Right renal pelvis (tissue), 4 donors: ENCODE measurements at places on chromosomes 3 and 15.
A peak's percentile ranks its signal among the peaks of the same experiment; 100 is the strongest.

DNA sequence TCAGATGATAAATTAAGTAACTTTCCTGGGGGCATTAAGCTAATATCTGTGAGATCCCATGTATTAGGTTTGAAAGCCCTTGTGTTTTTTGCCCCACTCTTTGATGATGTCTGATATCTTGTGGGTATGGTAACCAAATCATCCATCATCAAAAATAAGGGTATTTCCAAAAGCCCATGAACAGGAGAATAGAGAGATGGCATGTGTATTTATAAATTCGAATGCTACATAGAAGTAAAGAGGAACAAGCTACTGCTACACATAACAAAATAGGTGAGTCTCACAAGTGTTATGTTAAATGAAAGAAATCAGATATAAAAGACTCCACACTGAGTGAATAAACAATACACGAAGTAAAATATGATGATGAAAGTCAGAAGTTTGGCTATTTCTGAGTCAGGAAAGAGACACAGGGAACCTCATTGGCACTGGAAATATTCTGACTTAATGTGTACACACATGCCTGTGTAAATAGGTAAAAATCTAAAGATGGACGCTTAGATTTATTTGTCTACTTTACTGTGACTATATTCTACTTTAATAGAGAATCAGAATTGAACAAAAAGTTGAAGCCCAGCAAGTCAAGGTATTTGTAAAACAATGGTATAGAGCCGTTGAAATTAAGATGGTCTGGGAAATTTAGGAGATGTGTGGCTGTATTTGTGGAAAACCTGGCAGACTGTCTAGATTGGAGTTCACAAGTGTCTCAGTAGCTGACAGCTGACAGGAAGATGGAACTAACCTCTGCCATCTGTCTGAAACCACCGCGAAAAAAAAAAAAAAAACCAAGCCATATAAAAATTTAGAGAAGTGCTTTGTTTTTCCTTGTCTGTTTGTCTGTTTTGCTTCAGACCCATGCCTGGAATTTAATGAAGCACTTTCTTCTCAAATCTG lies 111.0 kb upstream of the TGFBR2 start:
- no peak for DNase-seq

DNA sequence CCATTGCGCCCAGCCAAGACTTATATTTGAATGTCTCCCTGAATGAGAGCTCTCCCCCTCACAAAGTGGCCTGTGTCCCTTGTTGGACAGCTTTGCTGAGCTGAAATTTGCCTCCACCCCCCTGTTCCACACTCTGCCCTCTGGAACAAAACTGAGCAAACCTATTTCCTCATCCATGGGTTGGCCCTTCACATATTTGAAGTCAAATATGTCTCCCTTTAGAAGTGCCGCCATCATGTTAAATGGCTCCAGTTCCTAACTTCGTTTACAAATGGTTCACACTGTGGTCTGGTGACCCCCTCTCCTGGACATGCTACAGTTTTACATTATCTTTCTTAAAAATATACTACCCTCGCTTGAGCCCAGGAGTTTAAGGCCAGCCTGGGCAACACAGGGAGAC lies 4.6 kb downstream of the PLIN1 start:
- no peak for DNase-seq

DNA sequence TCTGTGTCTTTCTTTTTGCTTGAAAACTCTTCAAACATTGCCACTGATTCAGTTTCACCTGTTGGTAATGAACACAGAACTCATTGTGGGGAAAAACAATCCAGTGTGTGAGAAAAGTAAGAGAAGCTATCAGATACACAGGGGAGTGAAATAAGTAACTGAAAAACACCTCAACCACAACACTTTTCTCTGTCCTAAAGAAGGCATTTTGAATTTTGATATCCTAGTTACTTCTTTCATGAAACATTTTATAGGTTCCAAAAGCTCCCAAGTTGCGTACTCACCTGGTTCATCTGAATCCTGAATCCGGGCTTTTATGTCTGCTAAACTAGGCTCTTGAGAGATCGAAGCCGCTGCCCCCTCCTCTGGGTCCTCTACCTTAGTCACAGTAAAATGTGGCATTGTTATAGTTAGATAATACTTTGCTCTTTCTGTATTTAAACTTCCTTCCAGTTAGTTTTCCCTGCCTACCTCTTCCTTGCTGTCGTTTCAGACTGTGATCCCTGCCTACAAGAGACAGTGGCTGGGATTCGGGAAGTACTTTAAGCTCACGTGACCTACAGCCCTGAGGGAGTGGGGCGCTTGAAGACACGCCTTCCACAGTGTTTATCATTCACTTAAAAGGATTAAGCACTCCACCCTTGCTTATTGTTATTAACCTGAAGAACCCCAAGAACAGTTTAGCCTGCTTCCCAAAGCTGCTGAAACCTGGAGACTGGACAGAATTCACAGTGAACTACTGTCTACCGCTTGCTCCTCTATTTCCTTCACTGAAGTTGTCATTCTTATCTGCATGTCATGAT lies 19.1 kb downstream of the SLC12A6 start:
- no peak for DNase-seq

DNA sequence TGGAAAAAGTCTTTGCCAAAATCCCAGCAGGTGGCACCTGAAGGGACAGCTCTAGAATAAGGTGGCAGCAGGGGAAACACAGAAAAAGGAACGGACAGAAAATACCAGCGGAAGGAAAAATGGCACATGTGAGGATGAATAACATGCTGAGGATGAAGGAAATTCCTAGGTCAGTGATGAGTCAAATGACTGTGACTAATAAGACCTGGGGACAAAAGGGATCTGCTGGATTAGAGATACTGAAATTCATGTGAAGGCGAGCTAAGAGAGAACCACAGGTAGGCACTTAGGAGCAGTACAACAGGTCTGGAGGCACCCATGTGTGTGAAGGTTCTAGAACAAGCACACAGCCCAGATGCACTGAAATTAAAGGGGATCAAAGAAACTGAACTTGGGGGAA lies 482.5 kb downstream of the FOXP1 start:
- no peak for DNase-seq

GRCh38 chr3:23600167-23600871 lies 205.4 kb upstream of the UBE2E1 start:
- no peak for DNase-seq

DNA sequence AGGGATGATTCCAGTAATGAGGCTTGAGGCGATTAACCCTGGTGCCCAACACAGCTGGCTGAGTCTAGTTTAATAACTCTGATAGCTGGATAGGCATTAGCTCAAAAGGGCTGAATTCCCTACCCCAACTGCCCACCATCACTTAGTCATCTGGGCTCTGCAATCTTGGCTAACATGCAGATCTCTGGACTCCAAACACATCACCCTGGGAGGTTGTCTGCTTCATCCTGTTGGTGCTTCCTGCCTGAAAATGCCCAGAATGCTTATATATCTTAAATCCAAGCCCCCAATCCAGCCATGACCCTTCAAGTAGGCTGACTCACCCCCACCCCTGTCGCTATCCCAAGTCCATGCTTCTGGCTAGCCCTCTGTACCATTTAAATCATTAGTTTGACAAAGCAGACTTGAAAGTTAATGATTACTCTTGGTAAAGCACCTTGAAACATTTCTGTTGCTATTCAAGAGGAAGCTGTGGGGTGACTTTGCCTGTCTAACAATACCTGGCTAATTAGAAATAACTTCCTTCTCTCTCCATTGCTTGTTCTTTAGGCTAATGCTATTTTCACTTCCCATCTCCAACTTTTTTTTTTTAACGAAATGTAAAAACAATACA lies 107.0 kb upstream of the RORA start:
- peak; percentile 23 for DNase-seq

GRCh38 chr3:153028381-153028780 lies 133.6 kb upstream of the RAP2B start:
- DNase-seq = no peak

- DNase-seq = no peak
Observed at GRCh38 chr15:57609805-57610529, 18.3 kb downstream of the MYZAP start.

- DNase-seq = no peak
Observed at GRCh38 chr15:90697175-90697574, 20.0 kb upstream of the BLM start.

GRCh38 chr15:100889385-100890050 lies 9.9 kb downstream of the ALDH1A3 start:
- no peak for DNase-seq

- DNase-seq = no peak
Observed at GRCh38 chr3:187811585-187812250, 66.5 kb upstream of the BCL6 start.

GRCh38 chr3:128488636-128488990 lies 4.4 kb downstream of the GATA2 start:
- DNase-seq = no peak

DNA sequence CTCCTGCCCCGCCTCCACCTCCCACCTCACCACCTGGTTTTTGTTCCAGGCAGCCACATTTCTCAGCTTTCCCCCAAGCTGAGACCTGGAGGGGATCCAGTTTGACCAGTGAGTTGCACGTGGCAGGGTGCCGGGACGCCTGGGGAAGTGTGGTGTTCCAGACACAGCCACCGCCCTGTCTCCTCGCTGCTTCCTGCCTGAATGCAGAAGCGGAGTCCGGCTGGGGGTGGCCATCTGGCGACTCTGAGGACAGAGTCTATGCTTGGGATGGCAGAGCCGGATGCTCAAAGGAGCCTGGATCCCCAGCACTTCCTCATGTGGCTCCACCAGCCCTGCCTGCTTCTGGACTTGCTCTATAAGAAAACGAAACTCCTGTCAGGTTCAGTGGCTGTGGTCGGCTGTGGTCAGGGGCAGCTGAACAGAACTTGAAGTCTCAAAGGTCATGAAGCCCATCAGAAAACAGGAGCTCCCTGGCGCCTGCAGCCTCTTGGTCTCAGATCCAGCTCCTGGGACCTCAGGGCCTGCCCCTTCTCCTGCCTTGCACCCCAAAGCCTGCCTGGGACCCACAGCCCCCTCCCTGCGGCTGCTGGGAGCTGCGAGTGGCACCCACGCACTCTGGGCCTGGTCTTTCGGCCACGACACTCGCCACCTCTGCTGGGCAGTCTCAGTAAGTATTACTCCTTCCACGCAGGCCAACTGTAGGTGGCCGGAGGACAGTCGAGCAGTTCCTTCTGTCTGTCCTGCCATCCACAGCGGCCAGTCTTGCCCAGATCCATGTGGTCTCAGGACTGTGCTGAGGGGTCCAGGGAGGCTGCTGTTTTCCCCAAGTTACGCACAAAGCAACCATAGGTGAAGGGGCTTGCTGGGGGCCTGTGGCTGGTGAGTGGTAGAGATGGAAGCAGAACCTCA lies 112.8 kb upstream of the MEF2A start:
- DNase-seq = no peak

GRCh38 chr3:4313606-4314293 lies 10.6 kb downstream of the SETMAR start:
- DNase-seq = no peak

- no peak for DNase-seq
Observed at GRCh38 chr3:120451806-120452205, 1.0 kb upstream of the FSTL1 start.

DNA sequence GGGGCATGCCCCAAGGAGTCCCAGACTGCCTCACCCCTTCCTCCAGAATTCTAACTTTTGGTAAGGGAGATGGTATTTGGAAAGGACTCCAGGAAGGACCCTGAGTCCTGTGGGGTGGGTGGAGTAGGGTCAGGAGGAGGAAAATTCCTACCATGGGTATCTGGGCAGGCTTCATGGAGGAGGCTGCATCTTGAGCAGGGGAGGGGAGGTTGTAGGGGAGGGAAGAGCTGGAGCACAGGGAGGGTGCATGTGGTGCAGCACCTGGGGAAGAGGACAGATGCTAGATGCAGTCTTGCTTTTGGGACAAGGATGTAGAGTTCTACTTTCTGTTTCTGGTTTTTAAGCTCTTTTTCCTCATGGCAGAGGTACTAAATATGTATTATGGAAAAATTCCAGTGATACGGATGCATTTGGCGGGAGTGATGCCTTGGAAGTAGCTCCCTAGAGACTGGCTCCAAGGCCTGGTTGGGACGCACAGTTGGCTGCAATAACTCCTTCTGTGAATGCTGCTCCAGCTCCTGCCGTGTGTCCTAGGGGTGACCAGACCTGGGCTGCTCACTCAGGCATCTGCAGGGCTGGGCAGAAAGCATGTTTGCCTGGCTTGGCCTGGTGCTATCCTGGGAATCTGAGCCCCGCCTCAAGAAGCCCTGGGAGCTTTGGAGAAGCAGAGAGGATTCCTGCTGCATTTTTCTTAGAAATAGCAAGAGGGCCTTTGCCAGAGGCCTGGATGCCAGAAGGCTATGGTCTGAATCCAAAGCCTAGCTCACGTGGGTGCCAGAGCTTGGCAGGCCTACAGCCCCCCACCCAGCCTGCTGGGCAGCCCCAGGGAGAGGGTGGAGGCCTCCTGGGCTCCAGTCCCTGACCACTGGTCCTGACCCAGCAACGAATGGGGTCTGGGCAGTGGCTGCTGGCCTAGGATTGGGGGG lies 10.1 kb downstream of the SEMA3F start:
- no peak for DNase-seq

DNA sequence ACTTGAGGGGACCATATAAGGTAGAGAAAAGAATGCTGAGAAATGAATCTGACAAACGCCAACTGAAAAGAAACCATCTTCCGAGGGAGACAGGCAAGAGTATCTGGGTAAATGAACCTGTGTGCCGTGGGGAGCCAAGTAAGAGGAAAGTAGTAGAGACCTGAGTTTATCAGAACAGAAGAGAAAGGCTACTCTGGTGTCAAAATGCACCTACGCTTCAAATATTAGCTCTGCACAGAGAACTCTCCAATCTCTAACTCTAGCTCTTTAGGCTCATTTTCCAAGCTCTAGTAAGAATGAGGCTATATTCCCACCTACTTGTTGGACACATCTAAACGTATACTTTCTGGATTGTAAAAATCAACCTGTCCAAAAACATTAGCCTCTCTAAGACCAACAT lies 53.5 kb downstream of the TOP2B start:
- no peak for DNase-seq

DNA sequence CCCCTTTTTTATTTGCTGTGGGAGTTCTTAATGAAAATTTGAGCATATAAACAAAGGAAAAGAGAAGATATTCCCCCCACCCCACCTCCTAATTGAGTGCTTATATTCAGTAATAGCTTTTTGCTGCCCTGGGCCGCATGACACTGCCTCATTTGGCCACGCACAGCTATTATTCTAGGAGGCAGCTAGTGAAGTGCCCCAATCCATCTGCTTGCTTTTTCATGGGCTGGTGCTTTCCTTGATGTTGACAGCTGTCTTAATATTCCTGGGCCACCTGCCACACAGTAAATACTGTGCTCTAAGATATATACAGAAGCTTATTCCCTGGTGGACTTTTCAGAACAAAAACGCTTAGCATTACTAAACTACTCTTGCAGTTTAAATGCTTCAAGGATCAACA lies 3.8 kb upstream of the CRYBG3 start:
- DNase-seq = no peak

DNA sequence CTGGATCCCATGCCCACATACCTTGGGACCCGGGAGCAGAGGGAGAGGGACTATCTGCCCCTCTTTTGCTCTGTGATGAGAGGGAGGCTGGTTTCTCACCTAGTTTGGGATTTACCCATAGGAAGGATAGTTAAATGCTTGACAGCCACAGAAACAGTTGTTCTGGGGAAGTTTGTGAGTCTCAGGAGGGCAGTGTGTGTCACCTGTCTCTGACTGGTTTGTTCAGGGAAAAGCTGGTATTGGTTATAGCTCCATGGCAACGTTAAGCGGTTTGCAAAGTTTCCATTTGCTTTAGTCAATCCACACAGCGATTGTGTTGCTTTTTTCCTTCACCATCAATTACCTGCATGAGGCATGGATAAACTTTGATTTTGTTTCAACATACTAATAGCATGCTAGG lies 3.7 kb upstream of the TMED3 start:
- no peak for DNase-seq
